Caki2 (cell line): ENCODE measurements at places on chromosomes 1 and 21. TPM values are rescaled to one million over a fixed set of nuclear protein-coding genes. Genes with fewer than 3 reads are reported as not detected.

ATPAF1 gene
- total RNA-seq: 85.1 and 98.8 TPM in 2 replicates

CHI3L2 gene
- not detected in 2 replicates for total RNA-seq

TRABD2B gene
- total RNA-seq: 0.57 and 0.96 TPM in 2 replicates

OR10K2 gene
- not detected in 2 replicates for total RNA-seq

TLR5 gene
- total RNA-seq: 0.64 TPM in 1 of 2 replicates, not detected in the other

DDR2 gene
- total RNA-seq: not detected in 2 replicates

AK2 gene
- total RNA-seq: 326 and 384 TPM in 2 replicates

GSTM1 gene
- total RNA-seq: not detected in 2 replicates

ADAMTS4 gene
- total RNA-seq: not detected in 2 replicates

PLEKHA6 gene
- 20.8 and 36.3 TPM in 2 replicates for total RNA-seq

PCP4L1 gene
- not detected in 2 replicates for total RNA-seq

KISS1 gene
- total RNA-seq: not detected in 2 replicates

TMEM81 gene
- 0.67 and 0.91 TPM in 2 replicates for total RNA-seq

ADGRL4 gene
- not detected in 2 replicates for total RNA-seq

PLEKHG5 gene
- total RNA-seq: 3.3 and 4.9 TPM in 2 replicates

PLEKHM2 gene
- 39.8 and 53.5 TPM in 2 replicates for total RNA-seq

RHBDL2 gene
- 1.2 and 2.7 TPM in 2 replicates for total RNA-seq

OR6K6 gene
- not detected in 2 replicates for total RNA-seq

MAST2 gene
- 25.5 and 27.5 TPM in 2 replicates for total RNA-seq

DPYD gene
- total RNA-seq: 2.2 and 6.2 TPM in 2 replicates

KCNC4 gene
- total RNA-seq: 1.1 and 4.9 TPM in 2 replicates

TNFRSF25 gene
- 1.8 and 4.3 TPM in 2 replicates for total RNA-seq

NHLH1 gene
- total RNA-seq: not detected in 2 replicates

RHCE gene
- 0.68 TPM in 1 of 2 replicates, not detected in the other for total RNA-seq

ACAP3 gene
- 35.9 and 50.2 TPM in 2 replicates for total RNA-seq

ADAMTS1 gene
- total RNA-seq: 35.1 and 62.5 TPM in 2 replicates

IL20 gene
- total RNA-seq: not detected in 2 replicates

FCN3 gene
- not detected in 2 replicates for total RNA-seq

NTRK1 gene
- total RNA-seq: not detected in 2 replicates

KCNN3 gene
- total RNA-seq: not detected in 2 replicates

EPHA2 gene
- 64.0 and 81.3 TPM in 2 replicates for total RNA-seq
